Calu3 (cell line): ENCODE measurements at places on chromosomes 12 and 14. TPM values are rescaled to one million over a fixed set of nuclear protein-coding genes. Genes with fewer than 3 reads are reported as not detected.
A peak's percentile ranks its signal among the peaks of the same experiment; 100 is the strongest.

Gene VIPAS39
- 19.3 and 19.4 TPM in 2 replicates for total RNA-seq

Gene GPR137C
- 2.0 and 2.3 TPM in 2 replicates for total RNA-seq

- no peak for DNase-seq
Observed at GRCh38 chr14:64889352-64889751, 9.6 kb upstream of the SPTB start.

- DNase-seq, result peak; percentile 23
Observed at GRCh38 chr12:54431911-54432814, 13.1 kb upstream of the ITGA5 start.

- DNase-seq, result no peak
Observed at GRCh38 chr12:6367065-6367968, 8.0 kb downstream of the SCNN1A start.

- DNase-seq, result no peak
Observed at GRCh38 chr14:46322076-46322475, 329.5 kb downstream of the RPL10L start.

DNA sequence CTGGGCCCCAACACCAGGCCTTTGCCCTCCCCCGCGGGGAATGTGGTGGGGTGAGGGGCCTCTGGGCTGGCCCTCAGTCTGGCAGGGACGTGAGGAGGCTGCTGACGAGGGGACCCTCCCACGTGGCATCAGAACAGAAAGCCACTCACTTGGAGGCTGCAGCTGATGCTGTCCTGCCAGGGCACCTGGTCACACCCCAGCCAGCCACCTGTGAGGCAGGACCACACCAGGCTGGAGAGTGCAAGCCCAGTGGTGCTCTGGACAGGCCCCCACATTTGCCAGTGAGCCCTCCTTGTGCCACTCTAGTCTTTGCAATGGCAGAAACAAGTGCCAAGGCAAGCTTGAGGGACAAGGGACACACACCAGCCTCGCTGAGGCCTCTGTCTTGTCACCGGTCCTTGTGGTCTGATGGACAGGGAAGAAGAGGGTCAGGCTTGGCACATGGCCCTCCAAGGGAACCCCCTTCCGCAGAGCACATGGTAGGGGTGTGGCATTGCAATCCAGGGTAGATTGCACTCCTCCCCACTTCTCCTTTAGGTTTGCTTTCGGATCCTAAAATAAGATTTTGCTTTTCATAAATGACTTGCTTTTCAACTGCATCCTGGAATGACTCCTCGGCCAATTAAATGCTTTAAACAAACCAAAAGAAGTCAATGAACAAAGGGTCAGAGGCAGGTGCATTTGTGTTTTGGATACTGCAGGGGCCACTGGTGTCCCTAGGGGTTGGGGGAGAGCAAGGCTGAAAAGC is 53.7 kb downstream of the CCDC88C start:
- no peak for DNase-seq

GRCh38 chr12:32021346-32021773 is 62.1 kb downstream of the RESF1 start:
- DNase-seq, result no peak

DNA sequence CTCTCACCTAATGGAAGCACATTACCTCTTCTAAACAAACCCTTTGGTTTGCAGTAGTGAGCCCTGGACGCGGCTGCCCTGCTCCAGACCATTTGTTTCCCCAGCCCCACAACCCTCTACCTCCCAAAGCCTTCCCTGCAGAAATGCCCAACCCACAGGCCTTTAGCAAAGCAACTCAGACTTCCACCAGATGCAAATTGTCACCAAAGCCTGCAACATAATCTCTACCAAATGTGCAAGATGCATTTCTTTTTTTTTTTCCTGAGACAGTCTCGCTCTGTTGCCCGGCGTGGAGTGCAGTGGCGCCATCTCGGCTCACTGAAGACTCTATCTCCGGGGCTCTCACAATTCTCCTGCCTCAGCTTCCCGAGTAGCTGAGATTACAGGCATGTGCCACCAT is 56.2 kb downstream of the VWF start:
- DNase-seq, result no peak

GRCh38 chr14:41144370-41144769 is 462.3 kb upstream of the LRFN5 start:
- no peak for DNase-seq

Gene DHH
- not detected in 2 replicates for total RNA-seq

Gene RASSF9
- 3.0 and 3.3 TPM in 2 replicates for total RNA-seq

DNA sequence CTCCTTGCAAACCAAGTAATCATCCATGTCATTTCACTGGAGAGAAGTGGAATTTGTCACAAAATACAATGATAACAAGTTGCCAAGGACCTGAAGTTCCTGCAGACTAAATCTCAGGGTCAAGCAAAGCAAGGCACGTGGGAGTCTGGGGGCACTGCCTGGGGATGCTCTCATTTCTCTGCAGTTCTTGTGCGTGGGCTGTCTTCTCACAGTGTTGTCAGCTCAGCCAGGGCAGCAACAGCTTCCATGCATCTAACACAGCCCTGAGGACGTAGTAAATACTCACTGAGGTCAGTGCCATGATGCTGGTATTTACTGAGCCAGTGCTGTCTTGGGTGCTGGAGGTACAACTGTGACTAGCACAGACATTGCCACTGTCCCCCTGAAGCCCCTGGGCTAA is 62.9 kb upstream of the CMKLR1 start:
- DNase-seq, result no peak

GRCh38 chr12:115190010-115190770 is 506.2 kb upstream of the TBX3 start:
- DNase-seq, result no peak

Gene SLC5A8
- total RNA-seq, result 0.12 TPM in 1 of 2 replicates, not detected in the other

Gene MMP17
- total RNA-seq, result 0.61 and 1.4 TPM in 2 replicates

Gene NXPH4
- 2.0 and 4.1 TPM in 2 replicates for total RNA-seq

Gene CLEC4C
- total RNA-seq, result not detected in 2 replicates

Gene GALNT8
- total RNA-seq, result not detected in 2 replicates

- DNase-seq, result no peak
Observed at GRCh38 chr12:3833670-3834310, 39.4 kb downstream of the PARP11 start.
